ENCODE measurements at places on chromosomes 16 and 17.

- H3K4me1 ChIP-seq: no peaks in the 10 kb centered on the region
- H3K36me3 ChIP-seq: no peaks in the 10 kb centered on the region
- no peaks in the 10 kb centered on the region for H3K27me3 ChIP-seq
- H3K4me3 ChIP-seq: no peak overlapping the region
Measured at GRCh38 chr17:65324611-65325342, 187.6 kb downstream of the RGS9 start.

DNA sequence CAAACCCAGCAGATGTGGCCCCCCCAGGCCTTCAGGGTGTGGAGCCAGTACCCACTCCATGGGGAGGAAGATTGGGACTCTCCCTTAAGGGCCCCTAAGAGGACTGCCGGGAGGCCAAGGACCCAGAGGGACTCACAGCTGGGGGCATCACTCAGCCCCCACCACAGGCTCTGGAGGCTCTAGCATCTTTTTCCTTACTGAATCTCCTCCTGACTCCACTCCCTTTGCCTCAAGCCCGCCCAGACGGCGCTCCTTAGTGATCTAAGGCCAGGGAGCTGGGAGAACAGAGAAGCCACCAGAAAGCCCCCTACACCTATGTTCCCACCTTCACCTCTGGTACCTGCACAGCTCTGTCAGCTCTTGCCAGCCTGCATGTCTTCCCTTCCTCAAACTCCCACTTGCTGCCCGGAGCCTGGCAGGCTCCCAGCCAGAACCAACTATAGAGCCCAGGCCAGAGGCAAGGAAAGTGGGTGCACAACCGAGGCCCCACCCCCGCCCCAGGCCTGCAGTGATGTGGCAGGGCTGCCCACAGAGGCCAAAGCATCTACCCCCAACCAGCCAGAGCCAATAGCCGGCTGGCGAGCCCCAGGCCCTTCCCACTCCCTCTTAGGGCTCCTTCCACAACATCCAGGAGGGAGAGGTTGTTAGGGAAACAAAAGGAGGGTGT lies 22.3 kb upstream of the MPO start:
- H3K27me3 ChIP-seq: no peaks in the 10 kb centered on the region
- H3K4me1 ChIP-seq: no peaks in the 10 kb centered on the region
- H3K27ac ChIP-seq: no peak overlapping the region
- no peak for DNase-seq
- H3K4me3 ChIP-seq: no peak overlapping the region

GRCh38 chr17:14101976-14102375 lies 32.7 kb downstream of the COX10 start:
- H3K4me1 ChIP-seq: no peaks in the 10 kb centered on the region
- DNase-seq: no peak
- peaks cover 10% of the 10 kb centered on the region for H3K36me3 ChIP-seq
- no peak overlapping the region for H3K4me3 ChIP-seq
- H3K27ac ChIP-seq: no peak overlapping the region

DNA sequence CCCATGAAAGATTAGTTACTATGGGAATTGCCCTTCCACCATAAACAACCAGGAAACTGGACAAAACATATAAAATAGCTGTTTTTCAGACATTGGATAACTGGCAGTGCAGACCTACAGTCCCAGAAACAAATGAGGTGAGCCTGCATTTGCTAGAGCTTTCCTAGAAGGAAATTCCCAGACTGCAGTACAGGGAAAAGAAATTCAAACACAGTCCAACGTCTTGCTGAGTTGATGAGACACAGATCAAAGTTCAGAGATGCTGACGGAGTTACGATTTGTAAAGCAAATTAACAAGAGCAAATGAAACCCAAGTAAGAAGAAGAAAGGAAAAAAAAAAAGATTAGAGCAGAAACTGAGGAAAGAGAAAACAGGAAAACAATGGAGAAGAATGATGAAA lies 41.3 kb upstream of the MNT start:
- H3K27ac ChIP-seq: no peak overlapping the region
- no peaks in the 10 kb centered on the region for H3K27me3 ChIP-seq
- no peak overlapping the region for H3K4me3 ChIP-seq
- H3K36me3 ChIP-seq: peaks cover 13% of the 10 kb centered on the region
- no peak for DNase-seq

- H3K27ac ChIP-seq: peak overlapping the region; percentile 84
- H3K4me3 ChIP-seq: no peak overlapping the region
- H3K36me3 ChIP-seq: peaks cover 69% of the 10 kb centered on the region
- H3K4me1 ChIP-seq: peaks cover 73% of the 10 kb centered on the region
- H3K27me3 ChIP-seq: no peaks in the 10 kb centered on the region
Measured at GRCh38 chr17:49817993-49818392, 29.5 kb downstream of the KAT7 start.

DNA sequence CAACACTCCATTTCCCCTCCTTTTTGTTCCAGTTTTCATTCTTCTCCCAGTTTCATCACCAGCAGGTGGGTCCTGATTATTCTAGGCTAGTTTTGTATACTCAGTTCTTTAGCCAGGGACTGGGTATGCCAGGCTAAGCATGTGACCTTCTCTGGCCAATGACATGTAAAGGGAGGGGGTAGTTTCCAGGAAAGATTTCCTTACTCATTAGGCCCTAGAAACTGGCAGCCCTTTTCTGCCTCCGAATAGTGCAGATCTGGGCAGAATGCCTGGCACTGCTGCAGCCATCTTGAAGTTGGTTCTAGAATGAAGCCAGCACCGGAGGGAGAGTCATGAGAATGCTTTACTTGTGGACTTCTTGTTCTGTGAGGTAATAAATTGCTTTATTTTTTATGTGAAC lies 126.9 kb upstream of the AXIN2 start:
- DNase-seq: no peak
- H3K27ac ChIP-seq: no peak overlapping the region
- no peak overlapping the region for H3K4me3 ChIP-seq
- peaks cover 6% of the 10 kb centered on the region for H3K4me1 ChIP-seq
- no peaks in the 10 kb centered on the region for H3K36me3 ChIP-seq

- no peaks in the 10 kb centered on the region for H3K27me3 ChIP-seq
- no peak for DNase-seq
- peaks cover 17% of the 10 kb centered on the region for H3K4me1 ChIP-seq
- H3K27ac ChIP-seq: no peak overlapping the region
- no peak overlapping the region for H3K4me3 ChIP-seq
Measured at GRCh38 chr17:57595426-57595825, 149.7 kb downstream of the CCDC182 start.

DNA sequence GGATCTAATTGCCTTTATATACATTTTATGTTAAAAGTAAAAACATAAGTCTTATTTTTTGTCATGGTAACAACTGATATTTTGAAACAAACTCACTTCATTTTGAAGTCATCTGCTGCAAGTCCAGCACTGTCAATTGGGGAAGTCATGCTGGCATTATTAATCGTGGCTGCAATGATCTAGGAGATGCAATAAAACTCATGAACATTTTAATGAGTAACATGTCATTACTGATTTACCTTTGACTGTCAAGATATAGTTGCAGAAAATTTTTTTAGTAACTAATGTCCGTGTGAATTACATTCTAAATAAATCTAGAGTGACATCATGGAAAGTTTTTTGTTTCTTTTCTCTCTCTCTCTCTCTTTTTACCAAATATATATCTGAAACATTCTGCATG lies 17.3 kb upstream of the KRT24 start:
- H3K36me3 ChIP-seq: no peaks in the 10 kb centered on the region
- DNase-seq: no peak
- peaks cover 3% of the 10 kb centered on the region for H3K27me3 ChIP-seq
- H3K27ac ChIP-seq: no peak overlapping the region

- no peak for DNase-seq
- H3K27me3 ChIP-seq: no peaks in the 10 kb centered on the region
- no peaks in the 10 kb centered on the region for H3K36me3 ChIP-seq
- peak overlapping the region; percentile 72 for H3K4me3 ChIP-seq
- H3K27ac ChIP-seq: peak overlapping the region; percentile 30
- peaks cover 23% of the 10 kb centered on the region for H3K4me1 ChIP-seq
Measured at GRCh38 chr16:83808573-83809014, 816 bp downstream of the HSBP1 start.

- no peaks in the 10 kb centered on the region for H3K36me3 ChIP-seq
- H3K27ac ChIP-seq: no peak overlapping the region
- peaks cover 20% of the 10 kb centered on the region for H3K4me1 ChIP-seq
Measured at GRCh38 chr17:66354981-66355380, 52.6 kb downstream of the PRKCA start.

DNA sequence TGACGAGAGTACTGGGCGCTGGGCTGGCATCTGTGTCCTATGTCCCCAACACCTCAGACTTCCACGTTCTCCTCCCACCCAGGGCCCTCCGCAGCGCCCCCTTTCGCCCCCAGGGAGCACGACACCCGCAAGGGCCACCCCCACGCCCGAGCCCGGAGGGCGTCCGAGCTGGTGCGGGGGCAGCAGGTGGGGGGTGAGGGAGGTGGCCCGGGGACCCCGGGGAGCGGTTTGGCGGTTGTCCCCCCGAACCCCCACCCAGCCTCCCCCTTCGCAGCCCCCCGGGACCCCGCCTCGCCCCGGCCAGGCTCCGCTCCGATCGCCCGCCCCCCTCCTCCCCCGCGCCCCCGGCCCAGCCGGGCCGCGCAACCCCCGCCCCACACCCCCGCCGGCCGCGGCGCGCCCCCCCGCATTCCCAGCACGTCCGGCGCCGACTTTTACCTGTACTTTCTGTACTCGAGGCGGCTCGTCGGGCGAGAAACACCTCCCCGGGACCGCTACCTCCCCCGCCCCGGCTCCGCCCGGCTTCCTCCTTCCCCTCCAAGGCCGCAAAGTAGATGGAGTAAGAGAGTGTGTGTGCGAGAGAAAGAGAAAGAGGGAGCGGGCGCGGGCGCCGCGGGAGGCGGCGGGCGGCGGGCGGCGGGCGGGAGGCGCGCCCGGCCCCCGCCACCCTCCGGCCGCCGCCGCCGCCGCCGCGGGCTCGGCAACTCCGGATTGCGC lies 901 bp downstream of the CDYL2 start:
- H3K4me3 ChIP-seq: peak overlapping the region; percentile 57
- H3K36me3 ChIP-seq: no peaks in the 10 kb centered on the region
- H3K27ac ChIP-seq: no peak overlapping the region
- peak; percentile 48 for DNase-seq

DNA sequence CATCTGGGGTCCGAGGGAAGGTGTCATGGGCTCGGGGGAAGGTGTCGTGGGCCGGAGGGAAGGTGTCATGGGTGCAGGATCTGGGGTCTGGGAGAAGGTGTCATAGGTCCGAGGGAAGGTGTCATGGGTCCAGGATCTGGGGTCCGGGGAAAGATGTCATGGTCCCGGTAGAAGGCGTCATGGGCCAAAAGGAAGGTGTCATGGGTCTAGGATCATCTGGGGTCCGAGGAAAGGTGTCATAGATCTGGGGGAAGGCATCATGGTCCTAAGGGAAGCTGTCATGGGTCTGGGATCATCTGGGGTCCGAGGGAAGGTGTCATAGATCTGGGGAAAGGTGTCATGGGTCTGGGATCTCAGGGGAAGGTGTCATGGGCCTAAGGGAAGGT lies 942 bp downstream of the RAB40C start:
- H3K36me3 ChIP-seq: no peaks in the 10 kb centered on the region
- DNase-seq: no peak
- peaks cover 8% of the 10 kb centered on the region for H3K4me1 ChIP-seq
- peak overlapping the region; percentile 56 for H3K4me3 ChIP-seq

- no peaks in the 10 kb centered on the region for H3K27me3 ChIP-seq
- no peak overlapping the region for H3K4me3 ChIP-seq
- peaks cover 7% of the 10 kb centered on the region for H3K36me3 ChIP-seq
- DNase-seq: no peak
- no peak overlapping the region for H3K27ac ChIP-seq
Measured at GRCh38 chr17:80689129-80689619, 144.5 kb downstream of the RPTOR start.

DNA sequence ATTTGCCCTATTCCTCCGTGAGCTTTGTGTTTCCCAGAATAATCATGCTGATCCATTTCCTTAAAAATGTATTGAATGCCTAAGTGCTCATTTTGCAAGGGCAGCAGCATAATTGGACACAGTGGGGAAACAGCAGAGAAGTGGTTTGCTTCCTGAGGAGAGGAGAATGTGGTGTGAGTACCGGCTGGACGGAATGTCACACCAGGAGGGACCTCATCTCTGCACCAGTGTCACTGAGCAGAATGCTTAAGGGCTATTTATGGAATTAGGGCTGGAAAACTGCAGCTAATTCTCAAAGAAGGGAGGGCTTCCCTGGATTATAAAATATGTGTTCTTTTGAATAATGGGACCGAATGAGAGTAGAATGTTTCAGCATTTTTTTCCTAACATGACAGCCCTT lies 1100.6 kb upstream of the RBFOX1 start:
- H3K4me1 ChIP-seq: no peaks in the 10 kb centered on the region
- DNase-seq: no peak
- H3K27me3 ChIP-seq: no peaks in the 10 kb centered on the region

DNA sequence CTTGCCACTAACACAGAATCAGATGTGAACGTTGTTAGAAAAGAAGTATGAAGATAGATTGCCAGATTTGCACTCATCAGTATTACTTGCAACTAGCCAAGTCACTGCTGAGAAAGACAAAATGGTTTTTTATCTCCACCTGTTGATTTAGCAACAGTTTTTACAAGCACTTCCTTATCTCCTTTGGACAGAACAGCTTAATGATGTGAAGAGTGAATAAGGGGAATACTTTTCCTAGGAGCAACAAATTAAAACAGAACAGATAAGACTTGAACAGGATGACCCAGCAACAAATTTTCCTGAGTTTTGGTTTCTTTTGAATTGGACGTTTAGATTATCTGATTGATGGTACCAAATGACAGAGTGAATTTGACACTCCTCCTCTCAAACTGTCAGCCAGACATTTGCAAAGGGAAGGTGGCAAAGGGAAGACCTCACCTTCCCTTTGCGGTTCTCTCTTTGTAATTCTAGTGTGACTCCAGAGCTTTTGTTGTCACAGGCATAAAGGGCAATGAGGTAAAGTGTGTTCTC lies 130.6 kb downstream of the NLK start:
- no peak overlapping the region for H3K4me3 ChIP-seq
- no peak for DNase-seq
- no peaks in the 10 kb centered on the region for H3K27me3 ChIP-seq
- H3K27ac ChIP-seq: no peak overlapping the region
- H3K4me1 ChIP-seq: no peaks in the 10 kb centered on the region
- H3K36me3 ChIP-seq: no peaks in the 10 kb centered on the region

DNA sequence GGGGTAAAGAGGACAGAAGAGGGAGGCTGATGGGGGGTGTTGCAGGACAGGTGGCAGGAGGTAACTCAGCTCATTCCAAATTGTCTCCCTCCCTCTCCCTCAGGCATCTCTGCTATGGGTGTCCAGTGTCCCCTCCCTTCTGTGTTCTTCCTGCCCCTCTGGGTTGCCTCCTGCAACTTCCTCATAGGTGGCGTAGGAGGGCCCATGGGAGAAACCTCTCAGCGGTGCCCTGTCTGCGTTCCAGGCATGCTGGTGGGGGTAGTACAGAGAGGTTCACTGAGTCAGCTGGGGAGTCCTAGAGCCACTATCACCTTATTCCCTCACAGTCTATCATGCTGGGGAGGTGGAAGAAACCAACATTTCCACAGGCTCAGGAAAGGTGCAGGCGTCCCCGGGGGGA lies 14.7 kb upstream of the ODF4 start:
- no peaks in the 10 kb centered on the region for H3K36me3 ChIP-seq
- DNase-seq: no peak
- peaks cover 65% of the 10 kb centered on the region for H3K27me3 ChIP-seq
- no peak overlapping the region for H3K27ac ChIP-seq
- H3K4me3 ChIP-seq: no peak overlapping the region

Data from T-cell (primary cell).